ENCODE measurements at places on chromosomes 12 and 14. TPM values are rescaled to one million over a fixed set of nuclear protein-coding genes. Genes with fewer than 3 reads are reported as not detected.

DNA sequence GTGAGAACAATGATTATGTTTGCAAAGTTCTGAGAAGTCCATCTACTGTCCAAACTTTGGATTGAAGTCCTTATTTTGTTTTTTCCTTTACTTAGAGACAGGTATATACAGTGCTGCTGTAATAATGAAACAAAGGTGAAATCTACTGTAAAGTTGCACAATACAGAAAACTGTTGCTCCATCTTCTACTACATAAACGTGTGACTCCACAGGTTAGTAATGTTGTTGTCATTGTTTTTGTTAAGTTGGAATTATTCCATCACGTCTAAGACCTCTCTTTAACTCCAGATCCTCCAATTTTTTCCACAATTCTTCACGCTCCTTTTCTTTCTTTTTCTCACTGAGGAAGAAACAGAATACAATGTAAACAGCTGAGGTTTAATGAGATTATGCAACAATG, 57.0 kb upstream of the GPHB5 start:
- no peak for DNase-seq

- peak; percentile 93 for DNase-seq
Measured at GRCh38 chr14:68232300-68233055, 412.9 kb downstream of the RAD51B start.

- no peak for DNase-seq
Measured at GRCh38 chr14:71574976-71575375, 357.3 kb upstream of the RGS6 start.

- DNase-seq: peak; percentile 7
Measured at GRCh38 chr12:60494244-60494643, 898.4 kb downstream of the SLC16A7 start.

DNA sequence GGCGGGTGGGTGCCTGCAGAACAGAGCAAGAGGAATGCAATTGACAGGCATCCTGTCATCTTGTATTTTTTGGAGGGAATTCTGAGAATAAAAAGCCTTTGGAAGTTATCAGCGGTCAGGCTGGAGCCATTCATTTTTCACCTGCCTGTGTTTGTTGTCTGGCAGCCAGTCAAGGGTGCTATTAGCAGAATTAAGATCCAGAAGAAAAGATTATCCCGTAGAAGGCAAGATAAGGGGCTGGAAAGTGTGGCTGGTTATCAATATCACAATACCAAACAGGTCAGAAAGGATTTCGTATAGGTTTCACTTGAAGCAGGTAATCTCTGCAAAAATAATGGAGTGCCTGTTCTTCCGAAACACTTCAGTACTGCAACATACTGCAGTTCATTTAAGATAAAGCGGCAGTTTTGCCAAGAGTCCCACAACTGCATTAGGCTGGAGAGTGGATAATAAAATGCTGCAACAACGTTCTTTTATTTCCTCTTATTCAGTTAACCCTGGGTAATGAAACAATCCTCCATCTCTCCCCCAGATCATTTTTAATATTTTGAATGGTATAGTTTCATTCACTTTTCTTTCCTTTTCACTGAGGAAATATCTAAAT, 171.2 kb upstream of the CDKN3 start:
- DNase-seq: no peak

DNA sequence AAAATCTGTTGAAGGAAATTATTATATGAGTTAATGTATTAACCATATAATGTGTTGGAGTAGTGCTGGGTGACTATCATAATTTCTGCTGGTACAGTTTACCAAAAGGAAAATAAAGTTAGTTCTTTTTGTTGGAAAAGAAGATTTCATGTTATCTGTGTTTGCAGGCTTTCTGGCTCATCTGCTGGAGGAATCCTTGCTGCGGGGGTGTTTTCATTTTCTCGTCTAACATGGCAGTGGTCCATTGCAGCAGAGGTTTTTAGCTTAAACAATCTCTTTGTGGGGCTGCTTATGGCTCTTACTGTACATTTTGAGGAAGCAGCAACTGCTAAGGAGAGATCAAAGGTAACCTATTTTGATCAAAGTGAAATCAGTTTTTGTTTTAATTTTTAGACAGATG, 24.1 kb downstream of the TMEM260 start:
- no peak for DNase-seq

- DNase-seq: no peak
Measured at GRCh38 chr14:102822311-102822863, 45.1 kb downstream of the TRAF3 start.

DNA sequence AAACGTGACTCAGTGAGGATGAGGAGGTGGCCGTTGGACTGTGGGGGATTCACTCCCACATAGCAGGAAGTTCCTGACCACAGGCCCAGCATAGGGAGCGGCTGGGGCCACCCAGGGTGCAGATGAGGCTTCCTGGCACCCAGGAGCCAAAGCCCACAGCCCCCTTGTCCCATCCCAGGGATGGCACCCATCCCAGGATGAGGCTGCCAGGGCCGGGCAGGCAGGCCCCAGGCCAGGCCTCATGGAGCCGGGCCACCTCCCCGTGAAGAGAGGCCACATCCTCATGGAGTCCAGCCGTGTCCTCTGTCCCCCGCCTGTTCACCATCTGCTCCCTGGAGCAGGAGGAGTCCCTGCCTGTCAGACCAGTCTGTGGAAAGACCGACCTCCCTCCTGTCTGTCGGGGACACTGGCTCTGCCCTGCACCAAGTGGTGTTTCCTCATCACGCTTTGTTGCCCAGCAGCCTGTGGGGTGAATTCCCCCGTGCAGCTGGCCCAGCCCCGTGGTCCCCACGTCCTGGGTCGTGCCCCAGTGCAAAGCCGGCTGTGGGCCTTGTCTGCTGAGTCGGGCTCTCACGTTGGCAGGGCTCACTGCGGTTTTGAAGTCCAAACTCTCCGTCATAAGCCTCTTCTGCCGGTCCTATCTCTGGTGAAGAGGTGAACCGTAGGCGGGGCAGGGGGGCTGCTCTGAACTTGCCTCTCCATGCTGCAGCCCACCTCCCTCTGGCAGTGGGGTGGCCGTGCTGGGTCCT, 24.5 kb downstream of the MMP17 start:
- no peak for DNase-seq

GRCh38 chr12:57208631-57209282, 7.8 kb upstream of the NXPH4 start:
- DNase-seq: no peak

GRCh38 chr14:53190938-53191337, 37.8 kb upstream of the DDHD1 start:
- DNase-seq: no peak

GRCh38 chr12:42128327-42128726, 16.3 kb downstream of the GXYLT1 start:
- DNase-seq: no peak

DNA sequence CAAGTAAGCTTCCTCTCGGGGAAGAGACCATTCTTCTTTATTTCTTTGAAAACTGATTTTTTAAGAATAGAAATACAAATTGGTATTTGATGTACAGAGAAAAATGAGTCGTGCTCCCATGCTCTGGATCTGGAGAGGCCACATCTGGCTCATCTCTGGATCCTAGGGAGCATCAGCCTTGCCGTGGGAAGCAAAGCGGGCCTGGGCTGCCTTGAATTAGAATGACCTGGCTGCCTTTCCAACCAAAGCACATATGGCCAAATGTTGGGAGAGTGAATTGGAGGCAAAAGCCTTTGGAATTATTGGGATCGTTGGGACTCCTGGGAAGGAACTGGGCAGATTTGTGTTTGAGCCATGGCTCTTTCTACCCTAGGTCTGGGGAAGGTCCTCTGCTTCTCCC, 80.0 kb downstream of the SLC25A47 start:
- no peak for DNase-seq

GRCh38 chr12:5796171-5796958, 148.7 kb downstream of the ANO2 start:
- no peak for DNase-seq

DNA sequence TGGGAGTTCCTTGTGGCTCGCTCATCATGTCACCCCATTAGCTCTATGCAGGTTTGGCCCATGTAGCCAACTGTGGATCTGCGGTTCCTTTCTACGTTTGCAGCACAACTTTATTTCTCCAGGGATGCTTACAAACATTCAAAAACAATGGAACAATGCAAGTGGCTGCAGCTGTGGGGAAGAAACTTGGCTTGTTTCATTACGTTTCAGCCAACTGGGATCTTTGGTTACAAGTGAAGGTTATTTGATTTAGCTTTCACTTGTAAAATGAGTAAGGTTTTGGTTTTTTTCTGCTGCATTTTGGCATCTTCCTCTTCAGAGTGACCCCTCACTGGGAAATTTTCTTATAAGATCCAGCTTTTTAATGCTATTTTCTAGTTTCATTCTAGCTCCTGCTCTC, 105.9 kb downstream of the PLXNC1 start:
- DNase-seq: no peak

GRCh38 chr12:131133994-131134393, 180.3 kb downstream of the ADGRD1 start:
- no peak for DNase-seq

GRCh38 chr12:100382338-100382737, 25.5 kb downstream of the SLC17A8 start:
- no peak for DNase-seq

GRCh38 chr12:3225154-3225795, 148.1 kb downstream of the TSPAN9 start:
- DNase-seq: no peak

- DNase-seq: no peak
Measured at GRCh38 chr12:95701275-95701674, 89.3 kb downstream of the NTN4 start.

GRCh38 chr12:49061157-49061650, 610 bp upstream of the KMT2D start:
- no peak for DNase-seq

- DNase-seq: no peak
Measured at GRCh38 chr12:122523280-122523679, 3.5 kb downstream of the RSRC2 start.

DNA sequence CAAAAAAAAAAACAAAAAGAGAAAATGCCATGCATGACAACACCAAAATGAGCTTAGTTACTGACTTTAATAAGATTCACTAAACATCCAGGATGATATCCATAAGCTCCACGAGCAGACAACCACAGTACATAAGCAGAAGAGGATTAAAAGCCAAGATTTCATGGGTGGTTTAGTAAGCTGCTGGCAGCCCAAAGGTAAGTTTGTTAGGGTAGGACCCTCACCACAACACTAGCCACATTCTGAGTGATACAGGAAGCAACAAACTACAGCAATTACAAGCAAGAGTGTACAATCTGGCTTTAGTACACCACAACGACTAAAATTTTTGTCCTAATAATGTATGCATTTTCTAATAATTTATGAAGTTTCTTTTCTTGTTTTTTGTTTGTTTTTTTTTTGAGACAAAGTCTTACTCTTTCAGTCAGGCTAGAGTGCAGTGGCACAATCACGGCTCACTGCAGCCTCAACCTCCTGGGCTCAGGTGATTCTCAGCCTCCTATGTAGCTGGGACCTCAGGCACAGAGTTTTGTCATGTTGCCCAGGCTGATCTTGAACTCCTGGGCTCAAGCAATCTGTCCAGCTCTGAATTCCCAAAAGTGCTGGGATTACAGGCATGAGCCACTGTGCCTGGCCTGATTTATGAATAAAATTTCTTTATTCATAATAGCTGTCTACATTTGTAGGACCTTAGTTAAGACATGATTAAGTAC, 221.4 kb downstream of the MED13L start:
- DNase-seq: no peak

DNA sequence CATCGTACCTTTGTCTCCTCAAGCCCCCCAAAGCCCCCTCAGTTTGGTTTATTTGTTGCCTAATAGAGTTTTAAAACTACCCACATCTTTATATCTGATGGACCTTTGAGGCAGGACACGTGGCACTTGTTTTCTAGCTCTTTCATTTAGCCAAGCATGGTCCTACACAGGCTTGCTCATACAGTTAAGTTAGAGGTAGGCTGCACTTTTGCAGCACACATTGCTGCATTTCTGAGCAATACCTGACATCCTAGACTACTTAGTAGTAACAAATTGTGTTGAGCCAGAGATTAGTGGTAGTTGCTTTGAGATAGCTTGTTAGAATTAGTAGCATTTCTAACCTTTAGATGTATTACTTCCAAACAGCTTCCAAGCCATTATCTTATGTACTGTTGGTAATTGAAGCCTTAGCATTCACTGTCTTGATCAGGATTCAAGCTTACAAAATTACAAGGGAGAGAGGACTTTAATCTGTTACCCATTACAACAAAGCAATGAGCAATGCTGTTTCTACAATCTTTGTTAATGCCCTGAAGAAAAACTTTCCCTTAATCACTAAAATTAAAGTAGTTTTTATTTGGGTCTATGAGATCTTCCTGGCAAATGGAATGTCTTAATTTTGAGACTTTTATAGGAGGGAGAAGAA, 96.6 kb downstream of the WNK1 start:
- no peak for DNase-seq

GRCh38 chr12:8781381-8782127, 40.9 kb upstream of the A2ML1 start:
- no peak for DNase-seq

The SERPINA9 gene
- polyA plus RNA-seq: not detected

The INHBC gene
- polyA plus RNA-seq: 0.22 TPM

The IGF1 gene
- polyA plus RNA-seq: 3.6 TPM

The NOP9 gene
- 28.7 TPM for polyA plus RNA-seq

The ZNF891 gene
- polyA plus RNA-seq: 8.6 TPM

The FAIM2 gene
- 1.9 TPM for polyA plus RNA-seq

The DAO gene
- 1.5 TPM for polyA plus RNA-seq

The VRTN gene
- 0.06 TPM for polyA plus RNA-seq

The TMEM52B gene
- 121 TPM for polyA plus RNA-seq

The OVCH1 gene
- polyA plus RNA-seq: 0.26 TPM

Measured in renal pelvis (tissue), 12 donors.